Right renal pelvis (tissue), 4 donors: ENCODE measurements at places on chromosomes 2 and 18.
A peak's percentile ranks its signal among the peaks of the same experiment; 100 is the strongest.

DNA sequence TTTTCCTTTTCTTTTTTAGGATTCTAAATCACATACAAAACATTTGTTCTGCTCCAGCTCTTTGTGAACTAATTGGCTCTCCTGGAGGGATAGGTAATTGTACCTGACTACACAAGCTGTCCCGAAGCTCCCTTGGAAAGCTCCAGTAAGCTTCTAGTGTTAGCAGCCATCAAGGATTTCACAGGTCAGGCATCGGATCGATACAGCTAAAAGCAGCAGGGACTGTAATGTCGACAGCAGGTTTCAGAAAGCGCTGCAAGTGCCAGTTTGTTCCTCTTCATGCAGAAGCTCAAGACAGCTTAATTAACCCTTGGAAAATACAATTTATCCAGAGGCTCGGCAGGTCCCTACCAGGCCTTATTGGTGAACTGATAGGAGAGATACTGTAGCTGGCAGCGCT lies 87.2 kb upstream of the VRK2 start:
- no peak for DNase-seq

- DNase-seq, result no peak
These were observed 10.8 kb downstream of the FOSL2 start for GRCh38 chr2:28403370-28403956.

GRCh38 chr2:224957540-224958461 lies 84.5 kb downstream of the DOCK10 start:
- no peak for DNase-seq

DNA sequence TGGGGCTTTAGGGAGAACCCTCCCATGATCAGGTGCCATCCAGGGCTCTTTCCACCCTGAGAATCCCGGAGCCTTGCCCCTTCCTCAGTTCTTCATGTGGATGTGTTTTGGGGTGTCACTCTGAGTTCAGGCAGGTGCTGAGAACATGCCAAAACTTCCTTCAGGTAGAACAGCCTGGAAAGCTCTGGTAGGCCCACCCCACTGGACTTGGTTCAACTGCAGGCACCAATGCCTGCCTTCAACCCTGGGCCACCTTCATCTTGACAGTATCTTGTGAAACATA lies 85.8 kb downstream of the EPAS1 start:
- DNase-seq, result no peak

GRCh38 chr2:54641988-54642387 lies 81.5 kb upstream of the EML6 start:
- no peak for DNase-seq

- DNase-seq, result no peak
These were observed 193.4 kb downstream of the CCDC102B start for GRCh38 chr18:68991286-68991685.

- no peak for DNase-seq
These were observed 103.2 kb upstream of the ZFP36L2 start for GRCh38 chr2:43329637-43330036.

- peak; percentile 28 for DNase-seq
These were observed 99.8 kb downstream of the ZNF236 start for GRCh38 chr18:76922107-76922506.

GRCh38 chr2:118881490-118882129 lies 34.2 kb upstream of the EN1 start:
- DNase-seq, result peak; percentile 26

DNA sequence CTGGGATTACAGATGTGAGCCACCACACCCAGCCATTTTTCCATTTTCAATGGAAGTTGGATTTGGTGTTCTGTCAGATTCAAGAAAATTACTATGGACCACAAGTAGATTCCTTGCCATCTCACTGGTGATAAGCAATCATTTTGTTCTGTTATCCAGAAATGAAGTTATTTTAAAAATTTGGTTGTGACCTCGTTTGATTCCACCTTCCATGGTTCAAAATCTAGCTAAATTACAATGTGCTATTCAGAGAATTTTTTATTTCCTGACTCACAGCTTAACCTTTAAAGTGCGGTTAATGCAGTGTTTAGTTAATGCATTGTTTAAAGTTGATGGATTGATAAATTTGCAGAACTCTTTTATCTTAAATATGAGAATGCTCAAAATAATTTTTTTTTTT lies 243.2 kb upstream of the BOD1L2 start:
- no peak for DNase-seq

GRCh38 chr2:172806493-172806892 lies 70.8 kb downstream of the RAPGEF4 start:
- DNase-seq, result peak; percentile 29

DNA sequence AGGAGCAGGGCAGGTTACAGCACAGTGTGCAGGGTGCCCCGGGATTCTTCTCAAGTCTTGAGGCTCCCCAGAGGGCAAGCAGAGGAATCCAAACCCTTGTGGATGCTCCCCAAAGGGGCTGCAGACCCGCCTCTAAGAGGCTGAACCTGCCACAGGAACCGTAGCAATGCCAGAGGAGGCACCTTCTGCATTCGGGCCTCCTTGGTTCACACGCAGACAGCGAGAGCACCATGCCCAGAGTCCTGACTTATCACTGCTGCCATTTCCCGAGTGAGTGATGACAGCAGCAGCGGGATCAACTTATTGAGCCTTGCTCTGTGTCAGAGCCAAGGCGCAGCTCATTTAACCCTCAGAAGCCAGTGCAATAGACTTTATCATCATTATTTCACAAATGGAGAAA lies 203.5 kb downstream of the CTIF start:
- no peak for DNase-seq

DNA sequence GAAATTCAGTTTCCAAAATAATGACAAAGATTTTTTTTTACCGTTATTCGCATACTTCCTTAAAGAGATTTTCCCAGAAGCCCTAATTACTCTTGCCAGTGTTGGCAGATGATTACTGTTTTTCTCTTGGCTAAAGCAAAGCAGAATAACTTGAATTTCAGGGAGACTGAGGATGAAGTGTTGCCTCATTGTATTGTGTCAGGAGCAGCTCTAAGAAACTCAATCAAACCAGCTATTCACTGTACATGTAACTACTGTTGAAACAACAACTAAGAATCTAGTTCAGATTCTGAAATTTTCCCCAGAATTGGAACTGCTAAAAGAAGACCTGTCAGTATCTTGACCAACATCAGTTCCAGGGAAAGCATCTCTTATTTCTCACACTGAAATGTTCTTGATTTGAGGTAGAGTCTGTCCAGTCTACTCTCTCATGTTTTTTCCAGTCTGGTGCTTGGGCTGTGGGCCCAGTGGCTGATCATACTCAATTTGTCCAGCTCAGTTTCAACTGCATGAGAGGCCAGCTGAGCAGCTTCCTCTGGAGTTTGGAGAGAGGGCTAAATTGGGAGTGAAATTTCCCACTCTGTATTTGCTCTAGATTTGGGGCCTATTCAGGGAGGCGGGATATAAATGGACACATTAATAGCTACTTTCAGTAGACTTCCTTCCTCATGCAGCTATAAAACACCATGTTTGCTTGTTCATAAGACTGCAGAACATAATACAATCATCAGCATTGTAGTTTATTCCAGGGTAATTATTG lies 78.5 kb downstream of the PPP1R1C start:
- no peak for DNase-seq

DNA sequence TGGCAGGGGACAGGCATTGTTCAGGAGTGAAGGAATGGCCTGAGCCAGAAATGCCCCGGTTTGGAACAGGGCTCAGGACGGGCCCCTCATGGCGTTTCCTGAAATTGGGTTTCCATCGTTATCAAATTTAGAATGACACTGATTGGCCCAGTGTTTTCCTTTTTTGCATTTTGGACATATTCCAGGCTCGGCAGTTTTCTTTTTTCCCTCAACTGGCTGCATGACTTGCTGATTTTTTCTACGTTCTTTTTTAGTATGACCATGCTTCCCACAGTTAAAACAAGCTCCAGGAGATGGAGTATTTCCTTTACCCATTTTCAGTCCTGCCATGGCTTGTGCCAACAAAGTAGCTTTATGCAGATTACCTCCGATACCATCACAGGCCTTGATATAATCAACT lies 20.4 kb upstream of the LYG2 start:
- no peak for DNase-seq
